ENCODE measurements at places on chromosomes 12 and 14. TPM values are rescaled to one million over a fixed set of nuclear protein-coding genes. Genes with fewer than 3 reads are reported as not detected.

- H3K36me3 ChIP-seq = no peaks in the 10 kb centered on the region
- no peak overlapping the region for H3K4me3 ChIP-seq
- no peaks in the 10 kb centered on the region for H3K27me3 ChIP-seq
- H3K27ac ChIP-seq = no peak overlapping the region
- H3K4me1 ChIP-seq = no peaks in the 10 kb centered on the region
Observed at GRCh38 chr12:75888399-75888798, 143.2 kb downstream of the PHLDA1 start.

- no peaks in the 10 kb centered on the region for H3K27me3 ChIP-seq
- H3K4me1 ChIP-seq = no peaks in the 10 kb centered on the region
- no peak overlapping the region for H3K27ac ChIP-seq
Observed at GRCh38 chr12:87924149-87924548, 105.1 kb downstream of the C12orf50 start.

- no peaks in the 10 kb centered on the region for H3K27me3 ChIP-seq
- H3K4me1 ChIP-seq = no peaks in the 10 kb centered on the region
- DNase-seq = no peak
- no peaks in the 10 kb centered on the region for H3K36me3 ChIP-seq
Observed at GRCh38 chr14:35180179-35180578, 57.8 kb downstream of the PRORP start.

IL26 gene
- polyA plus RNA-seq = not detected
